MCF 10A (cell line): ENCODE measurements at places on chromosomes 13 and 19. TPM values are rescaled to one million over a fixed set of nuclear protein-coding genes. Genes with fewer than 3 reads are reported as not detected.
A peak's percentile ranks its signal among the peaks of the same experiment; 100 is the strongest.

The C1QTNF9B gene
- total RNA-seq, result not detected in 2 replicates

The PRODH2 gene
- not detected in 2 replicates for total RNA-seq

The LIM2 gene
- total RNA-seq, result not detected in 2 replicates

The ACER1 gene
- total RNA-seq, result not detected in 2 replicates

The TLE2 gene
- 1.9 and 3.0 TPM in 2 replicates for total RNA-seq

The LIN7B gene
- 2.6 and 3.2 TPM in 2 replicates for total RNA-seq

The PGLYRP2 gene
- total RNA-seq, result not detected in 2 replicates

The ZNF85 gene
- 4.9 and 6.9 TPM in 2 replicates for total RNA-seq

The CEACAM16 gene
- total RNA-seq, result not detected in 2 replicates

GRCh38 chr19:46193678-46194077, 35.9 kb upstream of the IGFL1 start:
- peak overlapping the region; percentile 75 for H3K27ac ChIP-seq
- H3K36me3 ChIP-seq, result peaks cover 4% of the 10 kb centered on the region
- H3K4me1 ChIP-seq, result peaks cover 39% of the 10 kb centered on the region
- H3K27me3 ChIP-seq, result no peaks in the 10 kb centered on the region

DNA sequence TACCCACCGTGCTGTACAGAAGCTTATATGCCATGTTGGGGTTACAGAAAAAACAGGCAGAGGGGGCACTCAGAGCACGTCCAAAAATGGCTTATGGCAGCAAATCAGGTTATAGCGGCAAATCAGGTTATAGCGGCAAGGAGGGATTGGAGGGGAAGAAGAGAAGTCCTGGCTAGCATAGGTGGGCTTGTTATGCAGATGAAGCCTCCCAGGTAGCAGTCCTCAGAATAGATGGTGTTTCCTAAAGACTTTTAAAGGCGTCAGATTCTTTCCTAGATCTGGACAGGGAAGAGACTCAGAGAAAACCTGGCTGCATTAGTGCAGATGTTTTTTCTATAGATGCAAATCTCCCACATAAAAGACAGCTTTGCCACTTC, 19.8 kb upstream of the PLEKHF1 start:
- no peak for DNase-seq
- H3K36me3 ChIP-seq, result peaks cover 4% of the 10 kb centered on the region
- peaks cover 20% of the 10 kb centered on the region for H3K4me1 ChIP-seq
- H3K27me3 ChIP-seq, result peaks cover 14% of the 10 kb centered on the region

DNA sequence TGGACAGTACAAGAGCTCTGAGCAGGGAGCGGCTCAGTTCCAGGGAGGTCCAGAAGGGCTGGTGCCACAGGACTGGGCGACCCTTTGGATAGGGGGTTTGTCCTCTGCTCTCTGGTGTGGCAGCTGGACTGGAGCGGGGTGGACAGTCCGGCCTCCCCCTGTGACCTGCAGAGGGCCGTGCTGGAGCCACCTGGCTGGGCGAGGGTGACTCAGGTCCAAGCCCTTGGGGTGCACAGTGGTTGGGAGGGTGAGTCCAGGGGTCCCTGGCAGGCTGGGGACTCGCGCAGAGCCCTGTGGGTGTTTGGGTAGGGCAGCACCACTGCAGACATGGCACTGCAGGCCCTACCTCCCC, 7.2 kb downstream of the SSBP4 start:
- H3K27ac ChIP-seq, result no peak overlapping the region
- DNase-seq, result no peak
- no peaks in the 10 kb centered on the region for H3K36me3 ChIP-seq

DNA sequence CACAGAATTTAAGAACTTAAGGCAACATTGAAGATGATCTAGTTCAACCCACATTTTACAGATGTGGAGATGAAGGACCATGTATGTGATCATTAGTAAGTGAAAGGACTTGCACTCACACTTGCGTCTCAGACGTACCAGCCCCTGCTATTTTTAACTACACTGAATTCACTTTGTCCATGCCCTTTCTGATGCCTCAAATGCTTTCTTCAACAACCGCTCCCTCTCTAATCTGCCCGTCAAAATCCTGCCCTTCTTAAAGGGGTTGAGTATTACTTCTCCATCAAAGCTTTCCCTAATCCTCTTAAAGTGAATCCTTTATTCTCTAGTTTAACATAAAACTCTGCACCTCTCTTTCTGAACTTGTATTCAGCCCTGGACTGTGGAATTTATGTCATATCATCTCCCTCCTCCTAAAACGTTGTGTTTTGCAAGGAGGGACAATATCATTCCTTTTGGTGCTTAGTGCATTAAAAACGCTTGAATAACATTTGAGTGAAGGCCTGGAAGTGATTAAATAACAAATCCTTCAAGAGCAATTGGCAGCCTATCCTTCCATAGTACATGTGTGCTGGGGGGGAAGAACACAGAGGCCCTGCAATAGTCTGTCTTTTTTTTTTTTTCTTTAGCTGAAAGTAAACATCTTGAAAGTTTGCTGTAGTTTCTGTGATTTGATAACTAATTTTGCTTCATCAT, 493.3 kb downstream of the LMO7 start:
- no peaks in the 10 kb centered on the region for H3K4me1 ChIP-seq
- no peaks in the 10 kb centered on the region for H3K36me3 ChIP-seq
- no peak overlapping the region for H3K4me3 ChIP-seq
- no peak for DNase-seq

DNA sequence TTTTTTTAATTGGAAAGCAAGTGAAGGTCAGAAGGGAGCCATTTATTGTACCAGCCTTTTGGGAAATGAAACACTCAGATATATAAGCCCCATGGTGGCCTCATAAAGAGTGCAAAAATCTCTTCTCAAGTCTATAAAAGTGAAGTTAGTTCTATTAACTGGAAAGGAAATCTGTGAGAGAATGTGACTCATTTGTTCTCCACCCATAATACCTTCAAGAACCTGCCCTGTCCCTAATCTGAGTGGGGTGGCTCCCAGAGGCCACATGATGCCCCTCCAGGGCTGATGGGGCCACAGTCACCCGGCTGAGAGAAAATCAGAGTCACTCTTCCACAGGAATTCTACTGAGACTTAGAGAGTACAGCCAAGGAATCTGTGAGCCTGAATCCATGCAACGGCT, 65.8 kb upstream of the SERP2 start:
- H3K4me3 ChIP-seq, result peak overlapping the region; percentile 51
- H3K4me1 ChIP-seq, result peaks cover 82% of the 10 kb centered on the region
- H3K27ac ChIP-seq, result peak overlapping the region; percentile 93
- DNase-seq, result peak; percentile 19
- no peaks in the 10 kb centered on the region for H3K27me3 ChIP-seq

- H3K4me1 ChIP-seq, result no peaks in the 10 kb centered on the region
- no peak overlapping the region for H3K4me3 ChIP-seq
- no peaks in the 10 kb centered on the region for H3K36me3 ChIP-seq
- H3K27ac ChIP-seq, result no peak overlapping the region
- peak; percentile 65 for DNase-seq
Observed at GRCh38 chr13:101942038-101942437, 459.8 kb downstream of the FGF14 start.

- H3K4me3 ChIP-seq, result no peak overlapping the region
- peak; percentile 58 for DNase-seq
- peaks cover 24% of the 10 kb centered on the region for H3K27me3 ChIP-seq
- no peak overlapping the region for H3K27ac ChIP-seq
- no peaks in the 10 kb centered on the region for H3K36me3 ChIP-seq
Observed at GRCh38 chr19:15154002-15154612, 46.7 kb downstream of the NOTCH3 start.

- no peak for DNase-seq
- no peaks in the 10 kb centered on the region for H3K27me3 ChIP-seq
- no peaks in the 10 kb centered on the region for H3K36me3 ChIP-seq
- peak overlapping the region; percentile 75 for H3K4me3 ChIP-seq
Observed at GRCh38 chr19:45496349-45496953, 396 bp downstream of the RTN2 start.

DNA sequence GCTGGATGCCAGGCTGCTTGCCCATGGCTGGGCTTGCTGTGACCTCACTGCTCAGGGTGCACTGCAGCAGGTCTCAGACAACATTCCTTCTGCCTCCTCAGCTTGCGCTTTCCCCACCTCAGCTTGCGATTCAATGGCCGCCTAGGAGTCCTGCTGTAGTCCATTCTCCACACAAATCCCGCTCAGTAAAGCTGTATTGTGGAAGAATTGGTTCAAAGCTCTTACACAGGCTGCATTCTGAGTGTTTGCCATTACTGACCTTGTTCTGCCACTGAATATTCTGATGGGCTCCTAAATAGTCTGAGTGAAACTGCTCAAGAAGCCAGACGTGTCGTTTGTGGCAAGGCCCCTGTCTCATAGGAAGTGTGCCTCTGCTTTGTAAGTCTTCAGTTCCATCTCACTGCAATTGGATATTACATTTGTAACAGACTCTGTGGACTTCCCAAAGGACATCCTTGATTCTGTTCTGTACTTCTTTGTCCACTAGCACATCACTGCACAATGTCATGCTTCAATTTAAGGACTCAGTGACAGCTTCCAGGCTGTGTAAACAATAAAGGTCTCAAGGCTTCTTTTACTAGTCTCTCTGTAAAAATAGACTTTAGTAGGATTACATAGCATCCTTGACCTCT, 49.8 kb downstream of the KATNAL1 start:
- no peaks in the 10 kb centered on the region for H3K27me3 ChIP-seq
- H3K36me3 ChIP-seq, result peaks cover 7% of the 10 kb centered on the region
- no peak overlapping the region for H3K4me3 ChIP-seq
- DNase-seq, result no peak
- no peak overlapping the region for H3K27ac ChIP-seq

- no peak for DNase-seq
- no peaks in the 10 kb centered on the region for H3K27me3 ChIP-seq
- H3K27ac ChIP-seq, result no peak overlapping the region
Observed at GRCh38 chr19:30722761-30723160, 350.6 kb downstream of the ZNF536 start.

DNA sequence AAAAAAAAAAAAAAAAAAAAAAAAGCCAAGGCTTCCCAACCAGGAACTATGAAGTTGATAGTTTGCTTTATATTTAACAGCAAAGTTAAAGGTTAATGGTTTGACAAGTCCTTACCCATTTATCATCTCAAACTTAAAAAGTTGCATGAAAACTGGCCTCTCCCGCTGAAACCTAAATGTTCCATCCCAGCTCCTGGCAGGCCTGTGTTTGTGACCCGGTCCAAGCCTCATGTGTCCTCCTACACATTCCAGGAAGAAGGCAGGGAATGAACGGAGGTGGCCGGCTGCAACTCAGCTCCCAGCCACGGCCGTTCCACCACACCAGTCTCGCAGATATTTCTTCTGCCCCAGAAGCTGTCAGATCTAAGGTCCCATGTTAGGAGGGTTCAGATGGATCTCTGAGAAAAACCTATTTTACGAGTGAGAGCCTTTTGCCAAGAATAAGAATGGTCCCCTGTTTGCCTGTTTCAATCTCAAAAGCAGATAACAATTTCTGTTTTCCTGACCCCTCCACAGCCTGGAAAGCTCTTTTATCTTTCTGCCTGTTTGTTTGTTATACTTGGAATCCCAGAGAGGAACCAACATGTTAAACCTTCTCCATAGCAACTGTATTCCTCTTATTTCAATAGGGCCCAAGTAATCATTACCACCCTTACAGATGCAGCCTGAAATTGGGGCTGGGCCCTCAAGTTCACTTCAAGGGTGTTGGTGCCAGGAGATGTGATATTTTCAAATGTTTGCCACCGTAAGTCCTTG, 56.5 kb downstream of the KCTD12 start:
- no peak overlapping the region for H3K27ac ChIP-seq
- H3K27me3 ChIP-seq, result no peaks in the 10 kb centered on the region
- H3K36me3 ChIP-seq, result no peaks in the 10 kb centered on the region
- H3K4me1 ChIP-seq, result peaks cover 6% of the 10 kb centered on the region
- no peak for DNase-seq

- H3K36me3 ChIP-seq, result peaks cover 6% of the 10 kb centered on the region
- H3K4me3 ChIP-seq, result no peak overlapping the region
- H3K27me3 ChIP-seq, result peaks cover 5% of the 10 kb centered on the region
- DNase-seq, result no peak
- H3K27ac ChIP-seq, result no peak overlapping the region
Observed at GRCh38 chr13:113665597-113666328, 1.3 kb upstream of the GRK1 start.

DNA sequence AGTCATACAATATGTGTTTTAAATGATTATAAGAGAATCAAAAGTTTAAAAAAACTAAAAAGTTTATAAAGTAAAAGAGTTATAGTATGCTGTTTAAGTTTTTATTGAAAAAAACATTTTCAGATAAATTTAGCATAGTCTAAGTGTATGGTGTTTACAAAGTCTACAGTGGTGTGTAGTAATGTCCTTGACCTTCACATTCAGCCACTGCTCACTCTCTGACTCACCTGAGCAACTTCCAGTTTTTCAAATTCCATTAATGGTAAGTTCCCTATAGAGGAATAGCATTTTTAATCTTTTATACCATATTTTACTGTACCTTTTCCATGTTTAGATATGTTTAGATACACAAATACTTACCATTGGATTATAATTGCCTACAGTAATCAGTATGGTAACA, 842.4 kb upstream of the KLHL1 start:
- no peak for DNase-seq
- no peak overlapping the region for H3K27ac ChIP-seq
- H3K4me3 ChIP-seq, result no peak overlapping the region
- no peaks in the 10 kb centered on the region for H3K36me3 ChIP-seq
- H3K4me1 ChIP-seq, result no peaks in the 10 kb centered on the region

DNA sequence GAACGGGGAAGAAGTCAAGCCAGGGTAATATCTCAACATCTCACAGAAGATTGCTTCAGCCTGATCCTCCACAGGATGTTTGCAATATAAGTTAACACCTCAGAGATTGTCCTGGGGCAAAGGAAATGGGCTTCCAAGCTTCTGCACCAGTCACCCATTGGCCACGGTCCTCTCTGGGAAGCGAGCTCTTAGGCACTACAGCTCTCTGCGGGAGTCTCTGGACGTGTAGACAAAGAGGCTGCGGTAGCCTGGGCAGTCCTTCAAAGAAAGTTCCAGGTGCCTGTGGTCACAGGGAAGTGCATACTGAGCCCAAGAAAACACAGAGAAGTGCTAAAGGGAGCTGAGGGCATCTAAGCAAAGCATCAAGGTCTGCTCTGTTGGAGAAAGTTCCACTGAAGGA, 805.7 kb downstream of the DIAPH3 start:
- no peak for DNase-seq
- H3K36me3 ChIP-seq, result no peaks in the 10 kb centered on the region

DNA sequence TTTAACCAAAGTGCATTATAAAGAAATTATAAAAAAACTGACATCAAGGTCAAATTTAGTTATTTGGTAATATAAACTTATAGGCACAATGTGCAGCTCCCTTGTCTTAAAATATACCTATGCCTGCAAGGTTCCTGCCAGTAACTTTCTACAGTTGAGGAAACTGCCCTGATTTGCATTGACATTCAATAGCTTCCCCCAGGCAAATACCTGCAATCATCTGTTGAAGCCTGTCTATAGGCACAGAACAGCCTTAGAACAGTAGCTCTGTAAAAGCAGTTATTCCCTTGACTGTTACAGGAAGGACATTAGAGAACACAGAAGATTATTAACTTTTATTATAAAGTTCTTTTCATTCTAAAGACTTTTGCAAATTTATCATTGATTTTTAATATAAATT, 1239.5 kb downstream of the PCDH9 start:
- H3K4me3 ChIP-seq, result no peak overlapping the region
- H3K27me3 ChIP-seq, result no peaks in the 10 kb centered on the region
- DNase-seq, result no peak
- no peaks in the 10 kb centered on the region for H3K36me3 ChIP-seq
